ENCODE measurements at places on chromosomes 5 and 9. TPM values are rescaled to one million over a fixed set of nuclear protein-coding genes. Genes with fewer than 3 reads are reported as not detected.
A peak's percentile ranks its signal among the peaks of the same experiment; 100 is the strongest.

The CCDC183 gene
- 0.65 TPM for total RNA-seq

The MOB3B gene
- total RNA-seq: 9.6 TPM

- no peaks in the 10 kb centered on the region for H3K4me1 ChIP-seq
- H3K27ac ChIP-seq: no peak overlapping the region
- no peaks in the 10 kb centered on the region for H3K36me3 ChIP-seq
- H3K4me3 ChIP-seq: no peak overlapping the region
- no peak for DNase-seq
Measured at GRCh38 chr5:42005561-42006153, 80.6 kb downstream of the FBXO4 start.

DNA sequence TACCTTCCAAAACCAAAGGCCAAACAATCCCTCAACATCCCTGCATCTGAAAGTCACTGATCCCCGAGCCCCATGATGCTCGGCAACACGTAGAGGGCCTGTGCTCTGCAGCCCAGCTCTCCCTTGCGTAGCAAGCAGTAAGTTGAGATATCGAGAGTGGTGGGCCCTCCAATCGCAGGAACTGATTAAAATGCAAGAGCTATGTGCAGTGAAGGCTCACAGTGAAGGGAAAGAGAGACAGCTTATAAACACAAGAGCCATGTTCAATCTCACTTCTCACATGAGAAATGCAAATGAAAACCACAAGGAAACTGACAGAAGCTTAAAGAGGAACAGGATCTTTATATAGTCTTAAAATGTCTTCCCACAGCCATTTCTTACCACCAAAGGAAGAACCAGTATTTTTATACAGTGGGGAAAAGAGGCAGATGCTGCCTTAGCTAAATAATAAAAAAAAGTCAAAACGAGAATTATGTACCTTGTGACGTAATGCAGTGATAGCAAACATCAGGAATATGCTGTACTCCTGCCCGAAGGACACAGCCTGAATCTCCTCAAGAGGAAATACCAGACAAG, 24.6 kb downstream of the TTF1 start:
- no peak overlapping the region for H3K27ac ChIP-seq
- H3K4me1 ChIP-seq: no peaks in the 10 kb centered on the region
- no peaks in the 10 kb centered on the region for H3K27me3 ChIP-seq
- peaks cover 84% of the 10 kb centered on the region for H3K36me3 ChIP-seq

GRCh38 chr9:35518225-35518821, 28.4 kb downstream of the RUSC2 start:
- peak overlapping the region; percentile 86 for H3K27ac ChIP-seq
- no peak for DNase-seq

DNA sequence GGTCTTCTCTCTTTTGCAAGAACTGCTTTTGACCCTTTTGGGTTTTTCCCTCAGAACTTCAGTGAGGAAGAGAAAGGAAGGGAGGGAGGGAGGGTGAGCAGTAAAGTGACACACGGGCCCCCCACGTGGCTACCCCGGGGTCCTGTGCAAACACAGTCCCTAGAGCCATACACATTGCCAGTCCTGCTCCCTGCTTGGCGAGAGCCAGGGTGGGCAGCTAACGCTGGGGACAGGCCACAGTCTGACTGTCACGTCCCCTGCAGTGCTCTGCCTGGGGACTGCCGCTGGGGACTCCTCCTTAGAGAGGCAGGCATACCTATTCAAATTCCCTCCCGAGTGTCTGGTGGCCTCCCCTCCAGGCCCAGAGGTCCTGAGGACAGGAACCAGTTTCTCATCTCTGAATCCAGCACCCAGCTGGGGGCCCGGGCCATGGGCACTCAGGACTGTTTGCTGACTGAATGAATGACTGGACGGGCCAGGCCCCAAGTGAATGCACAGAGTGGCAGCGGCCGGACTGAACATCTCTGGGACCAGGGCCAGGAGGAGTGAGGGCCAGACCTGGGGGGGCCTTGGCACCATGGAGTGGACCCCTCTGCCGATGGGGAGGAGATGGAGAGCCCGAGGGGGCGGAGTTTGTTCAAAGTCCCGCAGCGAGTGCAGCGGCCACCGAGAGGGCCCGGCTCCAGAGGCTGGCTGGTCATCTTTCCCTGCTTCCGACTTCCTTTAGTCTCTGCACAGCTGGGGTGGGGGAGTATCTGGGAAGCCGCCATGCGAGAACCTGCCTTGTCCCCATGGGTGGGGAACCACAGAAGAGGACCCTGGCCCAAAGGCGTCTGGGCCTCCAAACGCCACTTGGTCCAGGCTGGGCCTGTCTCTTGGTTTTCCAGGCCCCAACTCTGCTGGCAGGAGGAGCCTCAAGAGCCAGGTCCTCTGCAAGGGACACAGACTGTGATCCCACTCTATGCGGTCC, 5.8 kb downstream of the CCDC187 start:
- H3K4me1 ChIP-seq: no peaks in the 10 kb centered on the region
- H3K4me3 ChIP-seq: no peak overlapping the region
- no peaks in the 10 kb centered on the region for H3K36me3 ChIP-seq
- no peak overlapping the region for H3K27ac ChIP-seq
- peaks cover 65% of the 10 kb centered on the region for H3K27me3 ChIP-seq
- DNase-seq: no peak
